ENCODE measurements at places on chromosomes 5 and 9.

DNA sequence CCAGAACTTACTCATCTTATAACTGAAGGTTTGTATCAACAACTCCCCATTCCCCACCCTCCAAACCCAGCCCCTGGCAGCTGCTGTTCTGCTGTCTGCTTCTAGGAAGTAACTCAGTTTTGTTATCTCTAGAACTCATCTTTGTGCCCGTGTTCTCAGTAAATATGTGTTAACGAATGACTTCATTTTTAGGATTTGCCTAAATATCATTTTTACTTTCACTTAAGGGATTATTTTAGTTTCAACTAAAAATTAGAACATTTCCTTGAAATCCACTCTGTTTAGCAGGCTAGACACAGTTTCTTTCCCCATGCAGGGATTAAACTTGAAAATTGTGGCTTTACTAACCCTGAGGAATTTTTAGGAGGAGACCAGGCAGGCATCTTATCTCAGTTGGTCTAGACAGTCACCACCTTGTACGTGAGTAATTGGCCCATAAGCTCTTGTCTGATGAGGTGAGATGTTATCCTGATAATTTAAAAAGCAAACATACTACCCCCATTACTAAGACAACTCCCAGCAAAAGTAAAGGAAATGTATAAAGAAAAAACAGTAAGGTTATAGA, 68.2 kb upstream of the TNFAIP8 start:
- no peak for DNase-seq

DNA sequence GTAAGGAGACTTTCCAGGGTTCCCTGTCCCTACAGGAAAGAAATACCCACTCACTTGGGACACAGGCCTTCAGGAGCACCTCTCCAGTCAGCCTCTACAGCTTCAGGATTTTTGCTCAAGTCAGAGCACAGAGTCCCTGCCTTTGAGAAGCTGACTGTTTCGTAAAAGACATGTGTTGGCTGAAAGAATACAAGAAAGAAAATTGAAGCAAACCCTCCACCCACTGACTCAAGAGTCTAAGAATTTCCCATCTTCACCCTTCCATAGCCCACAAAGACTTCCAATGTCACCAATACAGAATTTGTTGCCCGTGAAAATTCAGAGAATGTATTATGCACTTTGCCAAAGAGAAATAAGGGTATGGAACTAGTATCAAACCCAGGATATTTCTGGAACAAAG, 53.0 kb upstream of the ZNF622 start:
- no peak for DNase-seq

- DNase-seq = no peak
These were observed 194.0 kb downstream of the HTR1A start for GRCh38 chr5:63768221-63768620.

- no peak for DNase-seq
These were observed 21.0 kb downstream of the F2RL2 start for GRCh38 chr5:76602094-76602726.

GRCh38 chr9:97848215-97848479, 4.9 kb upstream of the FOXE1 start:
- DNase-seq = no peak

- DNase-seq = no peak
These were observed 17.4 kb downstream of the GPX3 start for GRCh38 chr5:151037561-151038411.

GRCh38 chr5:61030163-61030482, 85.1 kb downstream of the NDUFAF2 start:
- no peak for DNase-seq

DNA sequence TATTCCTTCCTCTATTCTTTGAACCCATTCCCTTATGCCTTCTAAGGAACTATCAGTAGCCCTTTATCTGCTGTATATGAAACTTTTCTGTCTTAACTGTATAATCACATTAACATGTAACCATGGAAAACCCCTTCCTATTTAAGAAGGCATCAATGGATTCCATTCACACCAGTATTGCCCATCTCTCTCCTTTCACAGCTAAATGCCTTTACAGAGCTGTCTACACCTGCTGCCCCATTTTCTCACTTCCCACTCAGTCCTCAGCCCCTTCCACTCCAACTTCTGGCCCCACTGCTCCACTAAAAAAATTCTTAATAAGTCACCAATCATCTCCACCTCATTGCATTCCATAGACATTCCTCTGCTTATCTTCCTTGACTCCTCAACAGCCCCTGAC, 50.8 kb downstream of the SEC61B start:
- no peak for DNase-seq

GRCh38 chr9:95363051-95363841, 45.7 kb upstream of the FANCC start:
- DNase-seq = no peak

DNA sequence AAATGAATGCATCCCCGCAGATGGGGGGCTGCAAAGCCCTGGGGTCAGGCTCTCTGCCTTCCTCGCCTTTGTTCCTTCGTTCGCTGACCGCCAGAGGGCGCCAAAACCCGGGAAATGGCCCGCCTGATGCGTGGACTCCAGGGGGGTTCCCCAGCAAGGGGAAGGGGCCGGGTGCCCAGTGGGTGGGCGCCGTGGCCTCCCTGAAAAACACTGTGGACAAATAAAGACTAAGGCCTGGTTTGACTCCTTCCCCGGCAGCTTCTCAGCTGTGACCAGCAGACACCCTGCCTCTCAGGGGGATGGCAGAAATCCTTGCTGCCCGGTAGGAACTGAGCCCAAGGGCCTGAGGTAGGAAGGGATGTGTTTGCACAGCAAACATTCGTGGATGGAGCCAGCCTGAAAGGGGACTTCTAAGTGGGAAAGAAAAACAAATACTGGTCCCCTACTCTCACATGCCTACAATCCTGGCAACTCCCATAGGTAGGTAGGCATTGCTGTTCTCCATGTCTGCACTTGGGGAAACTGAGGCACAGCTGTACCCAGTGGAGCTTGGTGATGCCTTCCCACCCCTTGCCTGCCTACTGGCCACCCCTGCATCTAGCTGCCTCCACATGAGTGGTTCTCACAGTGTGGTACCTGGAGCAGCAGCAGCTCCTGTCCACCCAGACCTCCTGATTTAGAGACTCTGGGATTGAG, 57.7 kb downstream of the DUSP1 start:
- DNase-seq = peak; percentile 69

- peak; percentile 58 for DNase-seq
These were observed 157.1 kb downstream of the ARRDC3 start for GRCh38 chr5:91225848-91226686.

DNA sequence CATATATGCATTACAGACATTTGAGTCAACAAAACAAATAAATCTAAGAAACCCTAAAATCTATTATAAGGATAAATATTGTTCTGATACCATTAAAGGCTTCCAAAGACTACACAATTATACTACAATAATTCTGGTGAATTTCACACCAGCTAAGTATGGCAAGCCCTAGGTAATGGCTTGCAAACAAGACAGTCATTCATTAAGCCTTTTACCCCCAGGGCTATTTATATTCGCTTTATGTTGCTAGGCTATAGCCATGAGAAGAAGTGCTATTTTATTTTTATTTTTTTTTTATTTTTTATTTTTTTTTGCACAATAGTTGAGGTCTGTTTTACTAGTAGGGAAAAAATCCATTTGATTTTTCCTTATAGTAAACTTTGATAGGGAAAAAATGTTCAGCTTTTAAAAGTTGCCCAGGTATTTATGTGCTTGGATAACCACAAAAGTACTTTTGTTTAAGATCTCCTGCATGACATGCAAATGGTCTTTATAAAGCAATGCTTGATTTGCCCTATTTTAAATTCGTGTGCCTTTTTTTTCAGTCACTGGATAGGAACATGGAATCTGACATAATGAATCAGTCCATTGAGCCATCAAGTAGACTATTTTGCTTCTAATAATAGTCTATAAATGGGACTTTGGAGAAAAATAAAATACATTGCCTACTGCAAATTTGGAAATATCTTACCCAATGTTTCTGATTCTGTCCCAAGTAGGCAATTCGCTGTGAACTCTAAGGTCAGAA, 946.3 kb upstream of the COX7C start:
- DNase-seq = no peak

GRCh38 chr9:92395617-92396016, 8.8 kb downstream of the OGN start:
- DNase-seq = no peak

- DNase-seq = no peak
These were observed 98.5 kb downstream of the ZCCHC7 start for GRCh38 chr9:37218800-37219425.

DNA sequence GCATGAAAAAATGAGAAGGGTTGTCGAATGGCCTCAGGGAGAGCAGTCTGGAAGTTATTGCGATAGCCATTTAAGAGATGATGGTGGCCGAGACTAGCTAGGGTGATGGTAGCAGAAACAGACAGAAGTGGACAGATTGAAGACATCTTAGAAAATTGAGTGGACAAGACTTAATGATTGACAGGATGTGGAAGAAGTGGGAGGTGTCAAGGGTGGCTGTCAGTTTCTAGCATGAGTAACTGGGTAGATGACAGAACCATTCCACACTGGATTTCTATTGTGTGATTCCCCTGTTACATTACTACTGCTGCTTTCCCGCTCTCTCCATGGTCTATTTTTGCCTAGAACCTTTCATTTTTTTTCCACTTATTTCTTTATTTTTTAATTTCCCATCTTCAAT, 12.6 kb downstream of the CHMP5 start:
- no peak for DNase-seq

- DNase-seq = no peak
These were observed 72.0 kb upstream of the IQGAP2 start for GRCh38 chr5:76331126-76331525.

DNA sequence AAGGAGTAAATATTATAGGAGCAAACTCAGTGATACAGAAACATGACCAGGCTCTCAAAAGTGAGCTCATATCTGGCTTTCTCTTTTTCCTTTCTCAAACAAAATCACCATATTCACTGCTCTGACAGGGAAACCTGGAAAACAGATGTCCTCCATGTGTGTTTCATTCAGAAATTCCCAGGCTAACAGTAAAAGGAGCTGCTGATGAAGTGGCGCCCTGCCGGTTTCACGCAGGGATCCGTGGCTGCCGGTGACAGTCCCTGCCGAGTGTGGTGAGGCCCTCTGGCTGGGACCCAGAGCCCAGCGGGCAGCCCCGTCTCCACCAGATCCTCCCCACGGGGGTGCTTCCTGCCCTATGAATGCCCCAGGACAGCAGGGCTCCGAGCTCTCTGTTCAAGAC, 208.1 kb downstream of the GNA14 start:
- DNase-seq = no peak

GRCh38 chr9:127451858-127452656, 747 bp downstream of the LRSAM1 start:
- DNase-seq = peak; percentile 68

GRCh38 chr5:96717874-96718273, 55.7 kb downstream of the CAST start:
- DNase-seq = no peak

Measured in colonic mucosa (tissue), 4 donors.